ENCODE measurements at places on chromosomes 5 and 9. TPM values are rescaled to one million over a fixed set of nuclear protein-coding genes. Genes with fewer than 3 reads are reported as not detected.

Gene FAM81B
- total RNA-seq, result not detected

Gene TOR2A
- 19.6 TPM for total RNA-seq

Gene LECT2
- total RNA-seq, result not detected

Gene TMEM171
- total RNA-seq, result 17.6 TPM

Gene CNTNAP3
- total RNA-seq, result 3.3 TPM
